ENCODE measurements at places on chromosomes 16 and 17.

DNA sequence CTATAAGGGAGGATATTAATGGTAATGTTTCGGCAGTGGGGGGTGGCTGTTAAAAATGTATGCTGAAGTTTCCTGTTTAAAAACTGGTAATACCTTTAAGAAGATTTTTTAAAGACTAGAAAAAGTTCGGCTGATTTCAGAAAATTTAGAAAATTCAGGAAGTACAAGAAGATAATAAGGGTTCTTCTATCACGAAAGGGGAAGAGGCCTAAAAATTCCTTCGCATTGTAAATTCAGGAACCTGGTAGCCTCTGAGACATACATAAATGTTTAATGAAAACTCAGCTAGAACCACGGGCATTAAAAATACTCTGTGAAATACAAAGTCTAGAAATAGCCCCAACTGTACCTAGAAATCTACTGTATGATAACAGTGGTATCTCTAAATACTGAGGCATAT, 181.2 kb downstream of the PARN start:
- DNase-seq, result no peak

- peak; percentile 78 for DNase-seq
Measured at GRCh38 chr17:78127239-78127887, 1.2 kb downstream of the TMC6 start.

- no peak for DNase-seq
Measured at GRCh38 chr16:66621973-66622372, 17.5 kb downstream of the CMTM3 start.

GRCh38 chr17:44037471-44037870, 22.7 kb upstream of the TMEM101 start:
- DNase-seq, result no peak

- DNase-seq, result no peak
Measured at GRCh38 chr16:68375801-68376536, 65.2 kb downstream of the PRMT7 start.

- no peak for DNase-seq
Measured at GRCh38 chr17:5352681-5353289, 66.7 kb downstream of the NUP88 start.

DNA sequence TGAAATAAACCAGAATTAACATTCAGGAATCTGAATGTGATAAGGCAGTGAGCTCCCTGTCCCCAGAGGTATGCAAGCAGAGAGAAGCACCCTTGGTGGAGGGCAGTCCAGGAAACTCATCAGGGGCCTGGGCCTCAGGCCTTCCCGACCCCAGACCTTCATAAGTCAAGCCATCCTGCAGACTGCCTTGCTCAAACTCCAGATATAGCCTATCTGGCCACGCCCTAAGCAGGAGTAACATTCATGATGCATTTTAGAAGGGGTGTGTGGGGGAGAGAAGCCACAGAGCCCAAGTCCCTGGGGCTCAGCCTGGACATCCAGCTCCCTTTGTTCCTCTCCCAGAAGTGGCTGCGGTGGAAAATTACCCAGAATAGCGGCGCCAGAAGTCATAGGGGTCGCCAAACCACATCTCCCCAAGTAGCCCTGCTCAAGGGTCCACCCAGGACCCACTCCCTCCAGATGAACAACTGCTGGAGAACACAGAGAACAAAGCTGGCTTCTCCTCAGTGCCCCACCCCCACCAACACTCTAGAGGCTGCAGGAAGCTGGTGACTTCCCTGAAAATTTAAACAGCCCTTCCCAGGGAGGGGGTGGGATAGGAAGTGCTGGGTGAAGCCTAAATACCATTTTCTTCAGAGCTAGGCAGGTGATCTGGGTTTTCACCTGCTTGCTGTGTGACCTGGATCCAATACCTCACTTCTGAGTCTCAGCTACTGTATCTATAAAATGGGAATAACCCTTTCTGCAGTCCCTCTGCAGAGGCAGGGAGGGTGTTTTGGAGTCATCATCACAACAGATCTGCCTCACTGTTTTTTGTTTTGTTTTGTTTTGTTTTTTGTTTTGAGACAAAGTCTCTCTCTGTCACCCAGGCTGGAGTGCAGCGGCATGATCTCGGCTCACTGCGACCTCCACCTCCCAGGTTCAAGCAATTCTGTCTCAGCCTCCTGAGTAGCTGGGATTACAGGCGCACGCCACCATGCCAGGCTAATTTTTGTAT, 1.5 kb upstream of the SREBF1 start:
- no peak for DNase-seq

Measured in activated naive CD8-positive, alpha-beta T cell treated with anti-CD3 and anti-CD28 coated beads, Interleukin-2, amount 50 U/mL, for 24 hours (primary cell).